NCI-H1417 treated with DMSO at 0.1 percent for 48 hours (cell line): ENCODE measurements at places on chromosomes 7 and 10.

DNA sequence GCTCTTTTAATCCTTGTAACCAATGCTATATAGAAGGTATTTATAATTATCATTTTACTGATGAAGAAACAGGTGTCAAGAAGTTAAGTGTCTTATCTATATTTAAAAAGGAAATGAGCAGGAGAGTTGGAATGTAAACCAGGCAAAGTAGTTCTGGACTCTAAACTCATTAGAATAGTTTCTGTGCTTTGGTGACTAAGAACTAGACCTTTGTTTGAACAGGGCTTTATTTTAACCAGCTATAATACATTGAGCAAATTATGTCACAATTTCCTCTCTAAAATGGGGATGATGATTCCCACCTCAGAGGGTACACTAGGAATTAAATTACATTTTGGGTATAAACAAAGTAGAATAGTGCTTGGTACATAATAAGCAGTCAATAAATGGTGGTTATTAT, 236.0 kb downstream of the MAGI2 start:
- no peak for DNase-seq

GRCh38 chr10:122269059-122269687, 1.9 kb upstream of the BTBD16 start:
- DNase-seq = no peak

DNA sequence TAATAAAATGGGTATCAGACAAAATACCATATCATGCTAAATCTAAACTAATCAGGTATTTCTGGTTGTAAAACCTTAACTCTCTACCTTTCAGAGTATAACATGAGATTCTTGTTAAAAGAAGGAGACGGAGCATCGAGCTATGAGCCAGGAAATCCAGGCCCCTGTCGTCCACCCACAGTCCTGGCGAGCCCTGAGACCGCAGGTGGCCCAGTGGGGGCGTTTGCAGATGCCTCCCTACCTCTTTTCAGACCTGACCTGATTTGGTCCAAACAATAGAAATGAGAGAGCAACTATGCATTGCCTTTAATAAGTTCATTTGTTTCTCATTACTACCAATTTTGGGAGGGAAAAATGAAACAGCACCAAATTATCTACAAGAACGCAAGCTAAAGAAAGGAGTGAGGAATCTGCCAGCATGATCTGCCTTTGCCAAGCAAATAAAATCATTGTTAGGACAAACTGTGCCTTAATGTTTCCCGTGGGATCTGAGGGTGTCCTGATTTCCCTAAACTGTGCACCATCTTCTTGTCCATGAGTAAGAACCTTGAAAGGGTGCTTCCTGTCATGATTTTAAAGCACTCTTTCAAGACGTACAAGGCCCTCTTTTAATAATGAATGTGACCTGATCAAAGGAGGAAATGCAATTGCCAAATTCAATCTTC, 166.7 kb downstream of the TCERG1L start:
- DNase-seq = no peak

- no peak for DNase-seq
Observed at GRCh38 chr7:77182261-77182660, 17.4 kb downstream of the FGL2 start.

- DNase-seq = no peak
Observed at GRCh38 chr7:142805350-142806021, 34.7 kb downstream of the PRSS2 start.
